LHCN-M2 (cell line): ENCODE measurements at places on chromosomes 11 and 22. TPM values are rescaled to one million over a fixed set of nuclear protein-coding genes. Genes with fewer than 3 reads are reported as not detected.

DNA sequence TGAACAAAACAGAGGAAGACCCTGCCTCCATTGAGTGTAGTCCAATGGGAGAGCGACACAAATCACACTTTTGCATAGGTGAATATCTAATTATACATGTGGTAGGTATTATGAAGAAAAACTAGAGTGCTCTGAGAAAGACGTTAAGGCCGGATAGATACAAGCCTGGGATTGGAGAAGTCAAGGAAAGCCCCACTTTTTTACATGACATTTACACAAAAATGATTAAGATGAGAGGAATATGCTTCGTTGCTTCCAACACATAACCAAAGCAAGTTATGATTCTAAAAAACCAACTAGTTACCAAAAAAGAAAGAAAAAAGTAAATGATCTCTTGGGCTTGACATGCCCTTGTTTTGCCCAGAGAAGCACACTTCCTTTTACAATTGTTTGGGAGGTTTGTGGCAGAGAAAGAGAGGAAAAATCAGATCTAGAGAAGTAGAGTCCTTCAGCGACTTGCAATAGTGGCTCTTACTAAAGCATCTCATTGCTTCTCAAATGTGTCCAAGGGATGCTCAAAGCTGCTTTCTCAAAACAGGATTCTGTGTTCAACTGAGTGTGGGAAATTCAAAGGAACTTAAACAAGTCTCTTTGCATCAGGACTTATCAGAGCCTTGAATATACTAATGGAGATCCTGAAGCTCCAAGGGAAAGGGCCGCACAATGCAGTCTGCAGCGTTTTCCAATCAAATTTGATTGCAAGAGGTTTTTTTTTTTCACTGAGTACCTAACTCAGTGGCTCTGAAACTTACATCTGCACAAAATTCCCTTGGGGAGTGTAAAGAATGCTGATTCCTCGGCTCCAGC lies 38.8 kb downstream of the FLI1 start:
- no peak for DNase-seq

- DNase-seq: no peak
These were observed 3.5 kb downstream of the PHLDB1 start for GRCh38 chr11:118610773-118611432.

The SHISA8 gene
- total RNA-seq: not detected in 2 replicates

The XBP1 gene
- total RNA-seq: 83.4 and 91.2 TPM in 2 replicates

DNA sequence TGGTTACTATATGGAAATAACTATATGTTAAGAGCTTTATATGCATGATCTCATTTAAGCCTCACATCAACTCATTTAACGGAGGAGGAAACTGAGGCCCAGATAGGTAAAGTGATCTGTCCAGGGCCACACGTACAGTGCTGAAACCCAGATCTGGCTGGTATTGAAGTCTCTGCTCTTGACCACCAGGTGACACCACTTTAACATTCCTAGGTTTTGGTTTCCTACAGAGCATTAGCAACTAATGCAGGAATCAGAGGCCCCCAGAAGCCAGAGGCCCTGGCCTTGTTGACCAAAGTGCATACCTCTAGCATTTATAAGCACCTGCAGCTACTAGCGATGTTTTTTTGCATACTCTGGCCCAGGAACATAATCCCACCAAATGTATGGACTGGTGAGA lies 12.9 kb upstream of the LIMK2 start:
- no peak for DNase-seq

GRCh38 chr11:120516461-120517389 lies 5.2 kb downstream of the GRIK4 start:
- DNase-seq: no peak
